HL-60 (cell line): ENCODE measurements at places on chromosomes 1 and 21.
A peak's percentile ranks its signal among the peaks of the same experiment; 100 is the strongest.

DNA sequence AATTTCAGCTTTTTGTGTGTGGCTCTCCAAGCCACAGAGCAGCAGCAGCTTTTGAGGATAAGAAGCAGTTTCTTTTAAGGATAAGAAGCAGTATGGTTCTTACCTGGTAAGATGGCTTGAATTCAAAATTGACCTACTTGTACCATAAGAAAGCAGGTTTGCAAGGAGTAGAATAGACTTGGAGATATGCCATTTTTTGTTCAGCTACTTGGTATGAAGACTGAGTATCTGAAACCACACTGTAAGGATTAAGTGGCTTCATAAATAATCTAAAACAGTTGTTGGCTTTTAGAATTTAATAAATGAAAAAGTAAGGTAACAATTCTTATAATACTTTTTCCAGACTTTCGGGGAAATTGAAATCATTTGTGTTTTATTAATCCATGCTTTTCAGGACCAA is 74.2 kb downstream of the ATF6 start:
- DNase-seq = no peak

DNA sequence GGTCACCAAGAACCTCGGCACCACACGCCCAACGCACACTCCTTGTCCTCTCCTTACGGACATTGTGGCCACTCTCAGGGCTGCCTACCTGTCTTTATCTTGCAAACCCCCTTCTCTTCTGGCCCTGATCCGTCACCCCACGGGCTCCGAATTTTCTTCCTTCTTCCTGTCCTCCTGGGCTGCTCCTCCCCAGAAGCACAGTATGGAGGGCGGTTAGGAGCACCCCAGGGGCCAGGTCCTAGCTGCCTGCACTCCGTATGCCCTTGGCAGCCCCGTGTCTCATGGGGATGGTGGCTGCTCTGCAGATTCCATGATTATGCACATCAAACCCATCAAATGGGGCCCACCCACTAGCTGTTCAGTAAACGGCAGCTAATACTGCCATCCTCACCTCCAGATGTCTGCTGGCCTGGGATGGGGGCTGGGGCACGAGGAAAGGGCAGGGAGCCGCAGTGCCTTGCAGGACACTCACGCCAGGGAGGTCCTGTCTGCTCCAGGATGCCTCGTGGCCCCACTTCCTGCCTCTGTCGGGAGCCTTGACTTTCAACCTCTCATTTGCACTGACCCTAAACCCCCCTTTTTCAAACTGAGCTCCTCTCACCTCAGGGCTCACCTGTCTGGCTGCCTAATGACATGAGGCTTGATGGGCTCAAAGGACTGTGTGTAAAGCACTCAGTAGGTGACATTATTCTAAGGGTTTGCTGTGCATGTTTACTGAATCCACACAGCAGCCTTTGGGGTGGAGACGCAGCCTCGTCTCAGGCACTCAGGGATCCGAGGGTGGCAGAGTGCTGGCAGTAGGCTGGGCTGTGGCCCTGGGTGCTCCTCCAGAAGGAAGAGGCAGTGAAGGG is 4.4 kb downstream of the TTC34 start:
- DNase-seq = no peak

DNA sequence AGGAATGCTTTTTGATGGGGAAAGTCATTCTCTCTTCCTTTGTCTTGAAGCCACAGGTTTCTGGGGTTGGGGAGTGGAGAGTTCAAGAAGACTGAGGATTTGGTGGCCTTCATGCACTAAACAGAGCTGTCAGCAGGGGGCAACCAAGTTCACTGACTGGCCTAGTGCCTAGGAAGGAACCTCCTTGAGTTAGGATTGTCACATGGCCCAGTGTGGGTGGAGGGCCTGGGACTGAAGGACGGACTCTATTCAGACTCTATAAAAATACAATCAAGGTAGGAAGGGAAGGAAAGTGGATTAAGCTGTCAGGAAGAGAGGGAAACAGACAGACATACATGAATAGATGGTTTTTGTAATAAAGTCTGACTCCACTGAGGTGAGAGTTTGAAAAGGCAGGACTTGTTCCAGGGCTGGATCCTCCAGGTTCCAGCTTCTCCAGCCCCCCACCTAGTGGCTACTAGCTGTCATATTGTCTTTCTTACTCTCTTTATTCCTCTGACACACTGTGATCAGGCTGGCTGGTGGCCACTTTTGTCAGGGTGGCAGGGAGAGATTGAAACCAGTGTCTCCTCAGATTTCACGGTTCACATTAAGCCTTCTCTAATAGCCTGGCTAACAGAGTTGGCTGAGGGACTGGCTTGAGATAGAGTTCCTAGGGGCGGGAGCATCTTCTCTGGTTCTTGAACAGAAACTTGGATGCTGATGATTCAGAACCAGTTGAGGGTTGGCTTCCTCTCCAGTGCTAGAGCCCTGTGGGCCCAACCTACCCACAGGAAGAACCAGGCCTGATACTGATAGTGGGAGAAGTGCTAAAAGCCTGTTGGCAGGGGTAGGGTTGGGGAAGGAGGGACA is 4.1 kb upstream of the SH3BGRL3 start:
- DNase-seq = peak; percentile 90

- no peak for DNase-seq
Measured at GRCh38 chr21:33281096-33281652, 15.0 kb downstream of the IL10RB start.

DNA sequence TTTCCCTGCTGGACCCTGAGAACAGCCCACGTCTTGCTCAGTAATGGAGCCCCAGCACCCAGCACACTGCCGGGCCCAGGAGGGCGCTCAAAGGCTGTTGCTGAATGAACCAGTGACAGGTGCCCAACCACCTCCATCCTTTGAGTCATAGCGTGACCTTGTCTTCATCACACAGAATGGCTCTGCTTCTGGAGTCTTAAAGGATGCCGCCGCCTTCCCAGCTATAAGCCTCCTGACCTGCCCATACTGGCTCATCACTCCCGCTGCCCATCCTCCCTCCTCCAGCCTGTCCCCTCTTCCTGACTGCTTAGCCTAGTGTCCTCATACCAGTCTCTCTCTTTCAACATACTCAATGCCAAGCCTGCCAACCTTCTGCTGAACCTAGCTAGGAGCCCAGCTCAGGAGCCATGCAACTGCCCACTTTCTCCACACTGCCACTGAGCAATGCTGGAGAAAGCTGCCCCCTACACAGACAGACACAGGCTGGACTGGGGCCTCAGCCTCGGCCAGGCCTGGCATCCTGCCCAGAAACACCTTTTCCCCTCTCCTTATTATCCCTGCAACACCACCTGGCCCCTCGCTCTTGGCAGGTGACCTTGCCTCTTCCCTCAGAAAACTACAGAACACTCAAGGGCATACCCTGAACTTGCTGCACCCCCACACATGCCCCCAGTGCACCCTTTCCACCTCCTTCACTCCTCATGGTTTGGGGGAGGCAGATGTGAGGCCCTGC is 14.1 kb downstream of the TTC39A start:
- no peak for DNase-seq

DNA sequence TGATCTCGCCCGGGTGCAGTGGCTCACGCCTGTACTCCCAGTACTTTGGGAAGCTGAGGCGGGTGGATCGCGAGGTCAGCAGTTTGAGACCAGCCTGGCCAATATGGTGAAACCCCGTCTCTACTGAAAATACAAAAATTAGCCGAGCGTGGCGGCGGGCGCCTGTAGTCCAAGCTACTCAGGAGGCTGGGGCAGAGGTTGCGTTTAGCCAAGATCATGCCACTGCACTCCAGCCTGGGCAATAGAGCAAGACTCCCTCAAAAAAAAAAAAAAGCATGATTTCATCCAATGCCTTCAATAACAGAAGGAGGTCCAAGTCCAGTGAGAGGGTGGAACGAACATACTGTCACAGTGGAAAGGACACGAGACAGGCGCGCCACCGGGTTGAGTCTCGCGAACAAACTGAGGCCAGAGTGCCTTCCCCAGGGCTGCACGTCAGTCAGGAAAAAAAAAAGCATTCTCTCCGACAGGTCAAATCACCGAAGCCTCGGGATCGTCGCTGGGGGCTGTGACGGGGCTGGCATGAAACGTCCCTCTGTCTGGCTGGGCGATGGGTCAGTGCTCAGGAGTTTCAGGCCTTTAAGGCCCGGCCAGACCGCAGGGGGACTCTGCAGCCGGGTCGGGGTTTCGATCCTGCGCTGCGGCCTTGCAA is 8.4 kb upstream of the CROCC start:
- DNase-seq = no peak

GRCh38 chr1:99994496-99994895 is 24.7 kb downstream of the SLC35A3 start:
- no peak for DNase-seq

GRCh38 chr1:165109013-165109412 is 247.5 kb downstream of the LMX1A start:
- DNase-seq = no peak

GRCh38 chr1:150995896-150996295 is 10.8 kb downstream of the MINDY1 start:
- no peak for DNase-seq

DNA sequence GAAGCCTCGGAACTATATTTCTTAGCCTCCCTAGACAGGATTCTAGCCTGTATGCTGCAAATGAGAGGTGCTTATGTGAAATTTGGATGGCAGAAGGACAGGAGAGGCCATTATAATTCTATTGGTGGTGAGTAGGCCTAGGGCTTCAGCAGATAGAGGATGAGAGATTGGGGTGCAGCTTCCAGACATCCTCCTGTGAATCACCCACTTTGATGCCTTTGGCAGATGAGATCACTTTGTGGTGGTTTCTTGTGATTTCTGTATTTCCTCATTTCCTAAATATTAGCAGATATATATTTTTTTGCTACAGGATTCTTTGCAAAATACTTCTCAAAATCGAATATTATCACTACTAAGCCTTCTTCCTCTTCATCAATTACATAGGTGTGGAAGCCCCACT is 37.3 kb downstream of the MFSD2A start:
- DNase-seq = no peak

GRCh38 chr1:7871136-7871535 is 18.3 kb upstream of the UTS2 start:
- DNase-seq = no peak

- DNase-seq = peak; percentile 41
Measured at GRCh38 chr1:27522432-27523336, 32.7 kb upstream of the WASF2 start.

GRCh38 chr1:80282536-80282935 is 1276.0 kb upstream of the ADGRL4 start:
- no peak for DNase-seq

- DNase-seq = peak; percentile 70
Measured at GRCh38 chr1:21823206-21823979, 11.3 kb downstream of the LDLRAD2 start.

DNA sequence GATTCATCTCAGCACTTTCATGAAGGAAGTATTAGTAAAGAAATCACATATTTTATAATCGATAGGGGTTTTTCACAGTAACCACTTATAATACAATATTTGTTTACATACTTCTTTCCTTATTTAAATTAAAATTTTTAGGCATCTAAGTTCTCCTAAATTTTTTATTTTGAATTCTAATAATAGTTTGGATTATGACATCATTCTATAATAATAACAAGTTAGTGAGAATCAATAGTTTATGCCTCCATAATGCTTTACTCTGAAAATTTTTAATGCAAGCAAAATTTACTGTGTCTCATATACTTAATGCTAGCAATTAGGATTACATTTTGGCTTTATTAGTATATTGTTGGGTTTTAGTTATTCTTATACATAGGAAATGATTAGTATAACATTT is 252.2 kb downstream of the ZP4 start:
- DNase-seq = no peak

- peak; percentile 28 for DNase-seq
Measured at GRCh38 chr1:247487057-247487456, 29.2 kb upstream of the OR2B11 start.

GRCh38 chr1:225657462-225657989 is 4.6 kb upstream of the ENAH start:
- DNase-seq = no peak

- DNase-seq = no peak
Measured at GRCh38 chr1:186183219-186183618, 191.8 kb downstream of the TPR start.

DNA sequence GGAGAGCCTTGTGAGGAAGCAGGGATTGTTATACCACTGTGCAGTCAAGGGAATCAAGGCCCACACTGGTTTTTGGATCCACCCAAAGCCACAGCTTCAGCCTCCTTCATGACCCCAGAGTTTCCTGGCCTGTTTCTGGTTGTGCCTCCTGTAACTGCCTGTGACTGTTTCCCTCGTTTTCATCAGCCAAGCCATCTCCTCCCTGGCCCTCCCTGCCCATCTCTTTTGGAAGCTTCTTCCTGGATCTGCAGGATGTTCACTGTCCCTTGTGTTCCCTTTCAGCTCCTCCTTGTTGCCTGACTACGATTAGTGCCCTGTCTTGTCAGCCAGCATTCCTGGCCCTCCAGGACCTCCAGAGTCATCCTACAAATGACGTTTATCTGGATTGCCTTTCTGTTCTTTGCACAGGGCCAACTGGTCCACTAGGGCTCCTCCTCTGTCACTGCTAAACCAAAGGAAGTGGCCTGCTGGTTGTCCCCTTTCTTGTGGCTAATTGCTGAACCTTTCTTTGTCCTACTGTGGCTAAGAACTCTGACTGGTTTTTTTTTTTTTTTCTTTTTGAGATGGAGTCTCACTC is 17.9 kb downstream of the SFT2D2 start:
- DNase-seq = no peak

- no peak for DNase-seq
Measured at GRCh38 chr1:94865360-94865759, 45.2 kb downstream of the SLC44A3 start.
